ENCODE measurements at places on chromosomes 3 and 15.

DNA sequence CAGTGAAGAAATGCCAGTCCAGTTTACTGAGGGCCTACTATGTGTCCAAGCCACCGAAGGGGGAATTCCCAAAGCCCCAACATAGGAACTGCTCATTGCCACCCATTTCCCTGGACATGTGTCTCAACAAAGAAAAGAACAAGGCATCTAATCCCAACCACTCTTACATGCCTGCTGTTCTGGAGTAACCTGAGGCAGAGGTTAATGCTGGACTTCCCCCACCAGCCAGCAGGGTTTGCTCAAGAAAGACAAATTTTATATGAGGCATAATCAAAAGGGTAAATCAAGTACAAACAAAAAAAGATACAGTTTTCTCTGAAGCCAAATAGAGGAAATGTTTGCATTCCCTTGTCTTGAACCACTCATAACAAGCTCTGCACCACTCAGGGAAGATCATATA, 4.1 kb downstream of the ADCY5 start:
- DNase-seq = no peak

DNA sequence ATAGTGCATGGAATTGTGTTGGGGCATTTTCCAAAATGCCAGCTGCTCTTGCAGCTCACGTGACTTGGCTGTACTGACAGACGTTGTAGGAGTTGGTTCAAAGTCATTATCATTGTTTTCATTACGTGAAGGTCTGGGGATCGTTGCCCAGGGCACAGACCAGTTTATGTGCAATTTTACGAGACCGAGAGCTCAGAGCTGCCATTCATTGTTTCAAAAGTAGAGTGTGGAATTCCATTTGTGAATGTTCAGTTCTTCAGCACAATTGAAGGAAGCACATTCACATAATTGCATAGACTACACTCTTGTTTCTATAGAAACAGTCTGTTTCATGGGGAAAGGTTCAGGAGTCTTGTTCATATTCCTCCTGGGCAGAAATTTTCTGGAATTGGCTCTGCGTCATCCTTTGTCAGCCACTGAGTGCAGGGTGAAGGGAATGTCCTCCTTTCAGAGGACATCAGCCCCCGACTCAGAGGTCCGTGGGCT, 54.5 kb downstream of the GABRG3 start:
- no peak for DNase-seq

- DNase-seq = peak; percentile 95
These were observed 15.9 kb upstream of the SMAD3 start for GRCh38 chr15:67049351-67050044.

DNA sequence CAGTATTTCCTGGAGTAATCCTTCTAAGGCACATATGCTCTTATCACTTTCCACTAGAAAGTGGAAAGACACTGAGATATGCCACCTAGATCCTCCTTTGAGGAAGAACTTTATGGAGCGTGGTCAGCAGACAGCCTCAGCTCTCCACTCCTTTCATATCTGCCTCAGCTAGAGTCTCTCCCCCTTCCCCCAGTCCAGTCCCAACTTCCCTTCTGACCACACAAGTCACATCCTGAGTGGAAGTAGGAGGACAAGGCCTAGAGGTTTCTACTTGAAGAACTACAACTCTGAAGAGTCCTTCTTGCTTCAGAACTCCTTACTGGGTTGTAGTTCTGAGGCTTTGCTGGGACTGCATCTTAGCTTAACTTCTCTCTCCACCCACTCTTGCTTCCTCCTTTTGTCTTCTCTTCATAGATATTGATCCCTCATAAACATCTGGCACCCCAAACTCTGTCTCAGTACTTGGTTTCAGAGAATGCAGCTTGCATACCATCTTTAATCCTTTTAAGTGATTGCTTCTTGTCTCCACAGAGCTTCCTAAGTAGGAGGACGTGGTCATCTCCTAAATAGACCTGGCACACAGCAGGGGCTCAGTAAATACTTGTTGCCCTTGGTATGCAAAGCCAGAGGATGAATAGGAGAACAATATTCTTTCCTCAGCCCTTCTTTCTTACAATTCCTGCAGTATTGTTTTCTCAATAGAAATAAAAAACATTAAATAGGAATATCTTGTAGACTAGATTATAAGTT, 109.6 kb downstream of the OXSM start:
- no peak for DNase-seq

GRCh38 chr3:152650177-152650576, 184.8 kb upstream of the P2RY1 start:
- DNase-seq = no peak

DNA sequence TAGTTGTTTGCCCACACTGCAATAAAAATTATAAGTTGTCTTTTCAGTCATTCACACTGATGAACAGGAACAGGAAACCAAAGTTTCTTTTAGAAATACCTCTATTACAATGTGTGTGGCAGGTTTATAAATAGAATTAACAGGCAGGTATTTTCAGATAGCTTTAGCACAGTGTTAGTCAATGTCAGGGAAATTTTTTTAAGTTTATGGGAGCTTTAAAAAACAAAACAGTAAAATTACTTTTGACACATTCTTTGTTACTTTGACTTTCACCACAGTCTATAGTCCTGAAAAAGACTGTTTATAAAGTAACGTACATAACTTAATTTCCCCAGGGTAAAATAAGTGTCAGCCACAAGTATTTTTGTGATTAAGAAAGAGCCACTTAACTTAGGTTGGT, 38.1 kb downstream of the SERPINI1 start:
- no peak for DNase-seq

DNA sequence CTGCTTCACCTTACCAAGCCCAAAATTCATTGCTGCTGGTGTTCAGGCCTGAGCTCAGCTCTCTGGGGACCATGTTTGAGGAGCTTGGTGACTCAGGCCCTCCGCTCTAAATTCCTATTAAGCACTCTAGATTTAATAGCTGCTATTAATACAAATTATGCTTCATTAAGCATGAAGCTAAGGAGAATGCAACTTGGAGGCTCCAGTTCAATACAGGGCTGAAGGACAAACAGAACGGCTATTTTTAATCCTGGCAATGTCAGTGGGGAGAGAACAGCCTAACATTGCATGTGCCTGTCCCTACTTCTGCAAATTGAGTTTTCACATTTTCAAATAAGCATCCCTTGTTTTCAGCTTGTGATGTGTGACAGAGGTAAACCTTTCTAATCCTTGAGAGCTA, 80.1 kb upstream of the TRIM42 start:
- DNase-seq = no peak

GRCh38 chr15:61994216-61994615, 66.0 kb downstream of the VPS13C start:
- peak; percentile 32 for DNase-seq

DNA sequence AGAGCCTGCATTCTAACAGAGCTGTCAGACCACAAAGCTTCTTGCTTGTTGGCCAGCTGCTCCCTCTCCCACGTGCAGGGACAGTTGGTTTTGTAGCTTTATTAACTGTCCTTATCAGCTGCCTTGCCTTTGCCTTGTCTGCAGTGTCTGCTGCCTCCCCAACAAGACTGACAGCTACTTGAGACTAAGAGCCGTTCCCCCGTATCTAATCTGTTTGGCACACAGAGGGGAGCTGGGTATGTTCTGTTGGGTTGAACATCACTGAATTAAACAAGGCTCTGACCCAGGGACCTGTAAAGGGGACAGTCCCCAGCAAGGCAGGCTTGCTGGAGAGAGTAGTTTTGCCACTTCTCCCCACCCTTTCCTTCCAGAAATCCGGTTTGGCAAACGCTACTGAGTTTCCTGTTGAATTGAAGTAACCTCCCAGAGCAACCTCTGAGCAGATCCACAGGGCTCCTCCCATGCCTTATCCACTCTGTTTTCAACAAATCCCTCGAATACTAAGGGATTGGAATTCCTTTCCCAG, 116.1 kb downstream of the ANP32A start:
- no peak for DNase-seq

DNA sequence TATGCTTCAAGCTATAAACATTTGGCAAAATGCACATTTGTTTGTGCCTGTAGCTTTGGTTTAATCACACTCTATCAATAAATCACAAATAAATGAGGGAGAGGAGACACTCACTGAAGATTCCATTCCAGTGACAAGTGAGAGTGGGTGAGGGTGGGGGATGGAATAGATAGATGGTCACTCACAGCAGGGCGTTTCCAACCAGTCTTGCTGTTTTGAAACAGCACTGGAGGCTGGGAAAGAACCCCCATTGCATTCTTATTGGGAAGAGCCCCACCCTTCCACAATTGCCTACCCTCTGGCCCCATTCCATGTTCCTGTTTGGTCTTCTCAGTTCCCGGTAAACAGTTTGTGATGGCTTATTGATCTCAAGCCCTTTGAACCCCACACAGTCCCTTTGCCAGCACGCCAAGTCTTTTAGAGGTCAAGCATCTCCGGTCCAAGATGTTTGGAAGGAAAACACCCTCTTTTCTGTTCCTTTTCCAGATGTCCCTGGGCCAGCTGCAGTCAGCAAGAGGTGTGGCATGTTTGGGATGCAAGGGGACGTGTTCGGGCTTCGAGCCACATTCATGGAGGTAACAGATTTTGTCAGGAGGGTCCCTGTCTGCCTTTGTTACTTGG, 30.7 kb downstream of the LMCD1 start:
- DNase-seq = peak; percentile 53
